LHCN-M2 (cell line): ENCODE measurements at places on chromosomes 7 and 10.

DNA sequence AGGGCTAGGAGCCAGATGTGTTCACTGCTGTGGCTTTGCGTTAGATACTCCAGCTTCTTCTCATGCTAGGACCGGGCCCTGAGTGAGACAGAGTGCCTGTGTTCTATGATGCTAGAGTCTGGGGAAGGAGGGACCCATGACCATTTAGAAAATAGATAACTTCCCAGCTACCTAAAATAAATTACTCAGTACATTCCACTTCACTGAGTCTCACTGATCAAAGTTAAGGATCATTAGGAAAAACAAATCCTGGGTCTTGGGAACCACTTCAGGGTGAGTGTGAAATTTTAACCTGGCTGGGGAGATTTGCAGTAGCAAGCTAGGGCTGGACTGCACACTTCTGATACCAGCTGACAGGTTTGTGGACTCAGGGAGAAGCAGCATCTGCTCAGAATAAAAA is 138.1 kb downstream of the EMX2 start:
- no peak for DNase-seq

DNA sequence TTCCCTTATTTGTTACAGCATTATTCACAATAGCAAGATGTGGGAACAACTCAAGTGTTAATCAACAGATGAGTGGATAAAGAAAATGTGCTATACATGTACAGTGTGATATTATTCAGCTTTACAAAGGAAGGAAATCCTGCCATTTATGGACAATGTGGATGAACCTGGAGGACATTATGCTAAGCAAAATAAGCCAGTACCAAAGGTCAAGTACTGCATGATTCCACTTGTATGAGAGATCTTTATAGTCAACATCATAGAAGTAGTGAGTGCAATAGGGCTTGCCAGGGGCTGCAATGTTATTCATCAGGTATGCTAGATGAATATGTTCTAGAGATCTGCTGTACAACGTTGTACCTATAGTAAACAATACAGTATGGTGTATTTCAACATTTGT is 138.5 kb upstream of the AGR3 start:
- DNase-seq: no peak

GRCh38 chr10:82558014-82558607 is 683.1 kb downstream of the NRG3 start:
- no peak for DNase-seq

DNA sequence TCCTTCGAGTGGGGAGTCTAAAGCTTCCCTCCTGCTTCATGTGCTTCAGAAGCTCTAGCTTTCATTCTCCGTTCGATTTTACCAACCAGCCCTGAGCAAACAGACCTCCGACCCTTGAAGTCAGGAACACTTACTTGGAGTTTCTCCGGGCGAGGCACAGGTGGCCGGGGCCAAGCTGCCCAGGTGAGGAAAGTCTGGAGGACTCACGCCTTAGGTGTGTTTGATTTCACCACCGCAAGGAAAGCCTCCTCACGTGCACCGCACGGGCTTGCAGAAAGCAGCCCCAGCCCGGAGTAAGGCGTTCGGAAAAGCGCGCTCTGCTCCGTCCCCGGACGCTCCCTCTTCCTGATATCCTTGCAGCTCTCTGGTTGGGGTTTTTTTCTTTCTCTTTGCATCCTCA is 30.1 kb upstream of the CNPY1 start:
- no peak for DNase-seq

DNA sequence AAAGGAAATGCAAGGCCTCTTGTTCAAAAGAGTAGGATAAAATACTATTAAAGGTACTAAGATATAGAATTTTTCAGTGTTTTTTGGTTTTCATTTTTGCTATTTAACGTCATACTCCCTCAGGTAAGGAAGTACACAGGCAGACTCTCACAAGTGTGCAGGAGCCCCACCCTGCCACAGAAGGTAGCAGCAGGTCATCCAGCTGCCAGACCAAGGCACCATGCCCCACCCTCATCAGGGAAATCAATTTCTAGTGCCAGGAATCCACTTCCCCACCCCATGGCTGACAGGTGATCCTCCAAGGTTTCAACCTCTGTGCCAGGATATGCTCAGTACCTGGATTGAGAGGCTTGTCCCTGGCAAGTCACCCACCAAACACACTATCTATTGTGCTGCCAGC is 712.9 kb downstream of the SORCS3 start:
- no peak for DNase-seq

GRCh38 chr7:79157281-79157680 is 296.2 kb downstream of the MAGI2 start:
- DNase-seq: no peak

GRCh38 chr7:5375925-5376324 is 47.7 kb downstream of the TNRC18 start:
- DNase-seq: no peak

DNA sequence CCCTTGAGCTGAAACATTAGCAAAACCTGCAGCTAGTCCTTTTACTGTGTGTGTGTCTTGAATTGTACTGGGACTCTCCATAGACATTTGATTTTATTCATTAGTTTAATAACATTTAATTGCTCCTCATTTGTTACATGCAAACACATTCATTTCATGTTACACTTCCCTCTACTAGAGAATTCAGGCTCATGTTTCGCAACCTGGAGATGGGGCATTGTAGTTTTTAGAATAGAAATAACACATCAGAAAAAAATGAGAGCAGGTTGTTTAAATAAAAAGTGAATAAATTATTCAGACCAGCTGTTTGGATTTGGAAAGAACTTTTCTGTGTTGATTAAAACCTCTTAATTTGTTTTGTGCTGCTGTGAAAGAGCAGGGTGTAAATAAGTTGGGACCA is 243.9 kb downstream of the ETV1 start:
- DNase-seq: no peak

DNA sequence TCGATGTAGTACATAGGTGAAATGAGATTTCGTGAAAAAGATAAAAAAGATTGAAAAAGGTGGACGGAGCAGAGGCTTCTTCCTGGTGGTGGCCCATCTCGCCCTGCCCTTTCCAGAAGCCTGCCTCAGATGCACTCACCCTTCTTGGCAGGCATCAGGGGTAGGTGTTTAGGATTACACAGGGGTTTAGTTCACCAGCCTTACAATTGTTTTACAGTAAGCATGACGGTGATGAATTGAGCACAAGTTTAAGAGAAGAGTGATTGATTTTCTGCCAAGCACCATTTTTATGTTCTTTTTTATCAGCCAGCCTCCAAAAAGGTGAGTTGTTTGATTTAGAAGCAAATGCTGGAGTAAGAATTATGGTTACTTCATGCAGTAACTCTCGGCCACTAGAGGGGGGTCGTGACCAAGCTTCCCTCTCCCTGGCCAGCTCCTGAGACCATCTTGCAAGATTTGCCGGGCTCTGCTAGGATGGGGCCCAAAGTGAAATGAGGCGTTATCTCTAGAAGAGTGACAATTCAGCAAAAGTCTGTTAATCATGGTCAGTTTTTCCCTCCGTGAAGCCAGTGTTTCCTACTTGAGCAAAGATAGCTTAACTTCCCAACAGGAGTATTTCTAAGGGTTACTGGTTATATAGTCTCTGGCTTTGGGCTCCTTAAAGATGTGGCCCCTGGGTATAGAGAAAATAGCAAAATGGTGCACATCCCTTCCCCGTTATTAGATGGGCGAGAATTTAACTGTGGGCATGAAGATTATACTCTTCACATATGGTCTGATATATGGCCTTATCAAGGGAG is 228.8 kb downstream of the BMPER start:
- DNase-seq: peak; percentile 76

GRCh38 chr10:42982891-42983506 is 93.9 kb upstream of the RET start:
- no peak for DNase-seq

DNA sequence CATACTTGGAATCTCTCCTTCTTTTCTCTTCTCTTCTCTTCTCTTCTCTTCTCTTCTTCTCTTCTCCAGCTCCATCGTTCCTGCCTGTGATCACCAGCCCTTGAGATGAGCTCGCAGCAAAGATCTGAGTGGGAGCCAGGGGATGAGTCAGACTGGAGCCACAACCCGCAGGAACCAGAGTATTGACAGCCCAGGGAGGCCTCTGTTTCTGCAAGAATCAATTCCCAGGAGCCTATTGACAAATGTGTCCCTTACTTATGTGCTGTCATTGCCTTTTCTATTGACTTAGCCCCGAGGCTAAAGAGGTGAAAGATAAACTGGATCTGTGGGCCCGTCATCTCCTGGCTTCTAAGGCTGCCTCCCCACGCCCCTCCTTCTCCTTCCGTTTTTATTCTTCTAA is 13.1 kb upstream of the HABP2 start:
- peak; percentile 19 for DNase-seq

GRCh38 chr10:115861864-115862263 is 411.1 kb downstream of the GFRA1 start:
- DNase-seq: peak; percentile 71

DNA sequence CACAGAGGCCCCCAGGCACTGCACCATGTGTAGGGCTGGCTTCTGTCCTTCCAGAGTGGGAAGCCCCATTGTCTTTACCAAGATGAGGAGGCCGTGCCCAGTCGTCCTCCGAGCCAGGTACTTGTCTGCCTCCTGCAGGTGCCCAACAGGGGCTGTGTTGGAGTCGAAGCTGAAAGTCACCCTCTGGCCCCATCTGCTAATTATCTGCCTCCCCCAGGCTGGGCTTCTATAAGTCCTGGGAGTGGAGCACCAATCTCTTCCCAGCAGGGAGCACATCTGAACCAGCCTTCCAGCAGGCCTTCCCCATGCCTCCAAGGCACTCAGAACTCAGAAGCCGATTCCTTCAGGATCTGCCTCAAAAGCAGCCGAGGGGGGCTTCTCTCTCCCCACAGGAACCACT is 11.6 kb upstream of the CHST15 start:
- DNase-seq: no peak

GRCh38 chr10:120538091-120538490 is 81.1 kb downstream of the PLPP4 start:
- no peak for DNase-seq

GRCh38 chr7:42893346-42894240 is 18.3 kb downstream of the C7orf25 start:
- no peak for DNase-seq

DNA sequence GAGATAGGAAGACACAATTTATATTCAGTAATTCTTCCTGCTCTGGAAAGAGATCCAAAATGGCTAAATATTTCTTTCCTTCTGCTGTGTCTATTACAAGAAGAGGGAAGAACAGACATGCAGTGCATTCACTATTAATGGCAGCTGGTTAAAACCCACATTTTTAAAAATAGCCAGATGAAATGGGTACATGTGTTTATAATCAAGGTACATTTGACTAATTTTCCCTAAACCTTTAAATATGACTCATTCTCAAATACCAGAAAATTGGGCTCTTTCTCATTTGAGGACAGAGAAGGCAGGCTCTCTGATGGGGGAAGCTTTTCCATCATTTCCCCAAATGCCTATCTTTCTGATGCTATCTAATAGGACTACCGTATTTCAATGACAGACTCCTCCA is 215.7 kb upstream of the HABP2 start:
- DNase-seq: no peak

- DNase-seq: peak; percentile 14
Measured at GRCh38 chr7:135204341-135204749, 7.0 kb downstream of the WDR91 start.

- no peak for DNase-seq
Measured at GRCh38 chr10:52228556-52228955, 85.5 kb upstream of the DKK1 start.

- no peak for DNase-seq
Measured at GRCh38 chr10:90675621-90676020, 182.2 kb downstream of the HTR7 start.

- DNase-seq: no peak
Measured at GRCh38 chr10:101120884-101121653, 10.0 kb upstream of the TLX1 start.

DNA sequence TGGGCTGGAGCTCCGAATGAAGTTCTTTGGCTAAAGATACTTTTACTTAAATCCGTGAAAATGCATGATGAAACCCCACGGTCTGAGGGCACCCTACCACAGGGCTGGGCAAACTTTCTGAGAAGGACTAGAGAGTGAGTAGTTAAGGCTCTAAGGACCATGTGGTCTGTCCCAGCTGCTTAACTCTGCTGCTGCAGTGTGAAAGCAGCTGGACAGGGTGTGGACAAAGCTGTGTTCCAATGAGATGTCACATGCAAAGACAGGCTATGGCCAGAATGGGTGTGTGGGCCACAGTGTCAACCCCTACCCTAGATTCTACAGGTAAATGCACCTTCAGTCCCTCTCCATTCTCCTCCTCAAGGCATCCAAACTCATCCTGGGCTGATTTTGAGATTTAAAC is 18.8 kb downstream of the PDIA4 start:
- DNase-seq: no peak

- DNase-seq: no peak
Measured at GRCh38 chr10:29725133-29725720, 90.5 kb upstream of the SVIL start.

DNA sequence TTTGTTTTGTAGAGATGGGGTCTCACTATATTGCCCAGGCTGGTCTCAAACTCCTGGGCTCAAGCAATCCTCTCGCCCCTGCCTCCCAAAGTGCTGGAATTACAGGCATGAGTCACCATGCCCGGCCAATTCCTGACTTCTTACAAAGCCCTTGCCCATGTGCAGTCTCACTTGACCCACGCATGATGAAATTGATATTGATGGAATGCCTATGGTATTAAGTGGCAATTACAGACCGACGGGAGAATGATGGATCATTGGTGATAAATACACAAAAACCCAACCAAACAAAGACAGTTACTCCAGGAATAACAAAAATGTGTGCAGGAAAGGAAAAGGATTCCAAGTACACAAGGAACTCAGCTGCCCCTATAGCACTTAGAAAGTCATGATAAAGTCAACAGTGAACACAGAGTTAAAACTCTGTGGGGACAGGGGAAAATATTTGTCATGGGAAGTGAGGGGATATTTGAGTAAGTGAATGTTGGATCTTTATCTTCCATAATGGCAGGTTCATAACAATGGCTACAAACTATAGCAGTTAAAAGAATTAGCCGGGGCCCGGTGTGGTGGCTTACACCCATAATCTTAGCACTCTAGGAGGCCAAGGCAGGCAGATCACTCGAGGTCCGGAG is 21.6 kb downstream of the HIP1 start:
- DNase-seq: peak; percentile 78

DNA sequence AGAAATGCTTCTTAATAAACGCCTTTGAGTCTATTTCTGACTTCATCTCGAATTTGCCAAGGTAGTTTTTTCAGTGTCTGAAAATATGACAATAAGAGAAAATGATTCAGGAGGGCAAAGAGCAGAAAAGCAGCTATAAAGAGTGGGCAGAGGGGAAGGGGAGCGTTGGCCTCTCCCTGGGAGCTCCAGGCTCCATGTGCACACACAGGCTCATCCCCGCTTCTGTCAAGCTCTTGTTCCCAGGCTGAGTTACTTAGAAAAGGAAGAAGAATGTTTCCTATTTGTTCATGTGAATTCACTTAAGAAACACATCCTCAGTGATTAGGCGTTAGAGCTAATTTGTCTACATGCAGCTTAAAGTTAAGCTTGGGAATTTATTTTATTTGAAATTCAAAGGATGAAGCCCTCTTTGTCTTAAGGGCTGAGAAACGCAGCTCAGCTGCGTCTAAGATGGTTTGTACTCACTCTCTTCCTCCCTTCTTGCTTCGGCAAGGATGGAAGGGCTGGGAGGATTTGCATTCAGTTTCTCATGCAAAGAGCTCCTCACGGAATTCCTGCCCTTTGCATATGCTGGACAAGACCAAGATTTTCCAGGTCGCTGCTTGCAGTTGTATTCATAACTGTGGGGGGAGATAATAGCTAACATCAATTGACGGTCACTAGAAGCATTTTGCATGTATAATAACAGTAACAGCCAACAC is 29.0 kb upstream of the ATXN7L1 start:
- DNase-seq: no peak
